Activated CD4-positive, CD25-positive, alpha-beta regulatory T cell (primary cell): ENCODE measurements at places on chromosomes 2 and 18.

GRCh38 chr18:3857544-3857943 lies 407.6 kb downstream of the TGIF1 start:
- no peak for DNase-seq

GRCh38 chr18:48926420-48926857 lies 24.3 kb downstream of the SMAD7 start:
- DNase-seq: no peak

DNA sequence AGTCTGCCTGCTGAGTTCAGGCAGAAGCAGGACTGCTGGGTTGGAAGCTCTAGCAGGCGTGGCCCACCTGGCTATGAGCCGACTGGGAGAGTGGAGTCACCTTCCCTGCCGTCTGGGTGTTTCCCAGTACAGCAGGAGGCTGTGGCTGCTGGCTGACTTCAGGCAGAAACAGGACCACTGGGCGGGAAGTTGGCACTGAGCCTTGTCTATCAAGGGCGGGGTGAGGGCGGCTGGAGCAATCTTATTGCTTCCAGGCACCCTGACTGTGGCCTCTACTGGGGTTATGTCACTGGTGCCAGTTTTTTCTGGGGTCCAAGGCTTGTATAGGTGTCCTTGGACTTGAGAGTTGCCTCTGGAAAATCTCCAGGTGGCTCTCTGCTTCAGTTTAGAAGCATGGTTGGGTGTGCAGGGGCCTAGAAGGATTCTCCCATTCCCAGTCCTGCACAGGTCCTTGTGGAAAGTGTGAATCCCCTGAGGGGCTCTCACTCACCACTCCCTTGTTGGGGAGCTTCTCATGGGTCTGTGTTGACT lies 30.5 kb downstream of the LTBP1 start:
- no peak for DNase-seq

DNA sequence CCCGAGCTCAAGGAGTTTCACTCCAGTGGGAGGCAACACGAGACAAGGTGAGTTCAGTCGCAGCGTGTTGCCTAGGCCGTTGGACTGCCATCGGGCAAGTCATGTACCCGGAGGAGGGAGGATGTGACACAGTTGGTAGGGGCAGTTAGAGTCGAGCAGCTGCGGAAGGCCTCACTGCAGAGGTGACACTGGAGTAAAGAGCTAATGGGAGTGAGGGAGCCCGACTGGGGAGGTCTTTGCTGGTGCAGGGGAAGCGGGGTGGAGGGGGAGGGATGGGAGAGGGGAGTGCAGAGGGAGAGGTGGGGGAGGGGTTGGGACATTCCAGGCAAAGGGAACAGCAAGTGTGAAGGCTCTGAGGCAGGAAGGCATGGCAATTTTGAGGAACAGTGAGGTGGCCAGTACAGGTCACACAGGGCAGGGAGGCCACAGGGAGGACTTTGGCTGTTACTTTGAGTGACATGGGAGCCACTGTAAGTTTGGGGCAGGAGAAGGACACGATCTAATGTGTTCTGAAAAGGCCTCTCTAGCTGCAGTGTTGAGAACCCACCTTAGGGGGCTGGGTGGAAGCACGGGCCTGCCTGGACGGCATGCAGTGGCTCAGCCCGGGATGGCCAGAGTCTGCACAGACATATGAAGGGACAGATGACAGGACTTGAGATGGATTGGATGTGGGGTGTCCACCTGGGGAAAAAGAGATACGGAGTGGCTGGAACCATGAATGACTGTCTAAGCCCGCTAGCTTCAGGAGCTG lies 61.1 kb downstream of the KCNF1 start:
- no peak for DNase-seq

GRCh38 chr18:55485666-55486065 lies 102.3 kb downstream of the TCF4 start:
- DNase-seq: no peak

DNA sequence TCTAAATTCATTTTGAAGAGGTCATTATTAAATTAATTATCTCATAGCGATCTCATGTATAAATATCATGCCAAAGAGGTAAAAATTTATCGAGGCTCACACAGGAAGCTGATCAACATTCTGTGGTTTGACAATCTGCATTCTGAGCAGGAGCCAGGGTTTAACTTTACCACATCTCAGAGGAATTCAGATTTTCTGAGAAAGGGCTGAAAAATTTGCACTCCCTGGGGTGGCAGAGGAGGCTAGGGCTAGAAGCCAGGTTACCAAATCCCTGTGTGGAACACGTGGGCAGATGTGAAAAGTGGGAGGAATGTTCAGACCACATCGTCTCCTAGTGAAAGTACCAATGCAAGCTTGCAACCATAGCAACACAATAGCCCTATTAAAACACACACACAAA lies 63.5 kb upstream of the CTLA4 start:
- no peak for DNase-seq

GRCh38 chr18:46148810-46149209 lies 44.6 kb downstream of the HAUS1 start:
- peak; percentile 3 for DNase-seq

- DNase-seq: no peak
Observed at GRCh38 chr2:152407204-152407721, 72.3 kb downstream of the FMNL2 start.

DNA sequence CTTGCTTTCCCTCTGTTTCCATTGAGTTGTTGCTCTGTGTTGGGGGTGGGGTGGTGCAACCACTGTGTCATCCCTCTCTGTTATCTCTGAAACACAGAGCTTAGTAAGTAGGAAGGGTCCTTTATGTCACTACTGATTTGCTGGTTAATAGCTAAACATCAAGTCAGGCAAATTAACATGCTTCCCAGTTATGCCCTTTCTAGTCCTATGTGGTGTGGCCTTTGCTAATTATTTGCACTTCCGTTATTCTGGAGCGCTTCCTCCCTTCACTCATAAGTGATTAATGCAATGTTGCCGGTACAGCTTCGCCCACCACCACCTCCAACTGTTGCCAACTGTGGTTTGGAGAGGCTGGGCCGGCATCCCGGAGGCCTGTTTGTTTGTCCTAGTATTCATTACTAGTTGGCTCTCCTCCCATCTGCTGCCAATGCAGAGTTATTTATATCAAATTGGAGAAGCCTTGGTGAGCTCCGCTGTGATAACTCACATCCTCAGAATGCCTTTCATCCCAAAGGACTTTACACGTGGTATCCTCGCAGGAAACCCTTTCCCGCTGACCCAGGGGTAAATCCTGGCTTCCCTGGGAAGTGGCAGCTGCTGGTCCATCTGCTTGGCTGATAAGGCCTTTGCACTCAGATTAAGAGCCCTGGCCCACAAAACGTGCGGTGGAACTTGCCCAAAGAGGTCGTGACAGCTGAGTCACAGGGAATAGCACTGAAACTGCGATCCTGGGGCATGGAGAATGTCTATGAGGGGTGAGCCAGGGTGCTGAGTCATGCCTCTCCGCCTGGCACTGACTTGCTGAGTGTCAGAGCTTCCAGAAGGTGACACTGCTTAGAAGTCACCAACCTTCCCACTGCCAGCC lies 72.0 kb upstream of the ZCCHC2 start:
- DNase-seq: no peak

GRCh38 chr2:36356298-36356989 lies 866 bp downstream of the CRIM1 start:
- DNase-seq: no peak

DNA sequence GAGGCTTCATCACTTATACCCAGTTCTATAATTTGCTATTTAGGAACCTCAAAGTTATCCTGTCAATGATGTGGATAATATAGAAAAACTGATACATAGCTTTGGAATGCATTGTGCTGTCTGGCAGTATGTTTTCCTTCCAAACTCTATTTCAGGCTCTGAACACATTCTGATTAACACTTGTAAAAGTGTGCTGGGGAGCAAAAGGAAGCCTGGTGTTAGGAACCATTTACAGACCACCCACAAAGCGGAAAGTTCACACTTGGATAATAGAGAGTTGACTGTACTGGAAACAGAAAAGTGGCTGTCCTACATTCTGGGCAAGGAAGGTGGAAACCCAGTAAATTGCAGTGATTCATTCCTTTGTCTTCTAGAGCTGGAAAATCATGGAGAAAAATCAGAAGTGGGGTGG lies 114.5 kb upstream of the ZFP36L2 start:
- DNase-seq: no peak

DNA sequence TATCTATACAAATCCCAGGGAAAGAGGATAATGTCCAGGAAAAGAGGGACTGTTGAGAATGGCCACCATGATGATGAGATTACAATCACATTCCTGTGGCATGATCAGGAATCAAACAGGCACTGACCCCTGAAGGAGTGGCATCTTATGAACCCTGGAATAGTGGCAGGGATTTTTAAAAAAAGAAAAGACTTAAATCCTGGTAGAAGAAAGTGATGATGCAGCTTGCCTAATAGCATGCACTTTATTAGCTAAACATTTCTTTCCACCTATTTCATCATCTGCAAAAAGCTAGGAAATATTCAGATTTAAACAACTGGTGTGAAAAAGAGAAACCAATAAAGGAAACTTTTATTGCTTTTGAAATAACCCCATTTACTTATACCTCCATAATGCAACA lies 87.2 kb upstream of the FSHR start:
- no peak for DNase-seq

DNA sequence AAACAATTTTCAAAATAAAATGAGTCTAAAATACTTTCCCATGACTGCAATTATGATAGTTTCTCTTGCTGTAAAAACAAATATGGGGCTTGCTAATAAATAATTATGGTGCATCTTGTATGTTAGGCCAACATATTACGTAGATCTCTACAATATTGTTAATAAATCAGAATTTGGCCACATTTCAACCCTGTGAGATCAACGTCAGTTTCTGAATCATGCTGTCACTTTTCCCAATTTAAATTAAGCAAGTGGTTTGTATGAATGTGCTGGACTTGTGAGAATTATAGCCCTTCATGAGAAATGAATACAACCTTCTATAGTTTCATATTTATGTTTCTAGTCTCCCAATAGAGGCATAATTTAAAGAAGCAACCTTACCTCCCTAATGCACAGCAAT lies 808.9 kb downstream of the SUCLG1 start:
- DNase-seq: no peak

GRCh38 chr2:30869988-30870387 lies 62.7 kb upstream of the CAPN13 start:
- DNase-seq: no peak

DNA sequence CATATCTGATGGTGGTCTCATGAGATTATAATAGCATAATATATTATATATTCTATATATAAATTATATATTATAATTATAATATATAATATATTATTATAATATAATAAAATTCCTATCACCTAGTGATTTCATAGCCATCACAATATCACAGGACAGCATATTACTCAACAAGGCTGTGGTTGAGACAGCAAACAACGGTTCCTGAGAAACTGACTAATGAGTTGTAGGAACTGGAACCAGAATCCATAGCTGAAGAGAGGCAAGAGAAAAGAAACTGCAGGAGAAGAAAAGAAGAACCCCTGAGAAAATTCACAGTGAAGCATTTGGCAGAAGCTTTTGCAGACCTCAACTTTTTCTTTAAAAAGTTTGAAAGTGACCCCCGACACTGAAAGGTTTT lies 84.0 kb downstream of the BCL2L11 start:
- DNase-seq: no peak

DNA sequence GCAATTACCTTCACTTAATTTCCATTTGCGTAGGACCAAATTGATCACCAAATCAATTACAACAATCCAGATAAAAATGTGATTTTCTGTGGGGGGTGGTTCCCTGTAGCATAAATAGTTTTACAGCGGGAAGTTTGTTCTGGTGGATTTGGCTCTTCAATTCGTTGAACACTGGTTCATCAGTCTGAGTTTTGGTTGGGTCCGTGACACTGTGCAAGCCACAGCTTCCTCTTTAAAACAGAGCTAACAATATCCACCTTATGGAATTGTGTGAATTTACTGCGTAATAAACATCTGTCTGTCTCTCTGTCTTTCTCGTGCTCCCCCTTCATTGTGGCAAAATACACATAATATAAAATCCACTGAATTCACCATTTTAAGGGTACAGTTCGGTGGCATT lies 310.8 kb downstream of the TGIF1 start:
- DNase-seq: no peak

GRCh38 chr2:43228321-43228751 lies 1.9 kb upstream of the ZFP36L2 start:
- no peak for DNase-seq

GRCh38 chr2:951224-952006 lies 766 bp downstream of the SNTG2 start:
- no peak for DNase-seq

DNA sequence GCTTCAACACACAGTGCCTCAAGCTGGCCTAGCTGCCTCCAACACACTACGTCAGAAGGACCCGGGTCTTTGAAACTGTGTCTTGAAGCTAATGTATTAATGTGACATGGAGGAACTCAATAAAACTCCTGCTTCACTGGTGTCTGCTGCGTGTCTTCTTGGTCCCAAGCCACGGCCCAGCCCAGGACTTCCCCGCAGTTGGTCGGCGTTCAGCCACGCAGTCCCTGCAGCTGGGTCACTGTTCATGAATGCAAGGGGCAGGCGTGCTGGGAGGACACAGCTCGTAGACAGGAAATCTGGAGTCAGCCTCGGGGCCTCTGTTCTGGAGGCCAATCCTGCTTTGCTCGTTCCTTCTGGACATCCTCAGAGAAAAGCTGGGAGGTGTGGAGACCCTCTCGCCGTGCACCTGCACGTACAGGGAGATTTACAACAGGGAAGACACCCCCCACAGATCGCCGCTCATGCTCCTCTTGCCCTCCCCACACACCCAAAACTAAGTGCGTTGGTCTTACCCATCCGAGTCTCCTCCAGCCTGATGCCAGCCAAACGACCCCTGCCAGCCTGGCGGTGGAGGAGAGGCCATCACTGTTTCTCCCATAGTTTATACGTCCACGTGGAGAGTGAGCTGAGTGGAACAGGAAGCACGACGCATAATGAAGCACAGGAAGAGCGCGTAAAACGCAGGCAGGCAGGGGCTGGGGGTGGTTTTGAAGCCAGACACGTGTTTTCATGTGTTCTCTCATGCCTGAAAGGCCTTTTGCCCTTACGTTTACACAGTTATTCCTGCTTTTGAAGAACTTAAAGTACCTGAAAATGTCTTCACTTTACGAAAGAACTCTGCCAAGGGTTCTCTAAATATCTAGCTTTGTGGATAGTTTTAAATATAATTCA lies 39.7 kb downstream of the ADI1 start:
- DNase-seq: no peak

DNA sequence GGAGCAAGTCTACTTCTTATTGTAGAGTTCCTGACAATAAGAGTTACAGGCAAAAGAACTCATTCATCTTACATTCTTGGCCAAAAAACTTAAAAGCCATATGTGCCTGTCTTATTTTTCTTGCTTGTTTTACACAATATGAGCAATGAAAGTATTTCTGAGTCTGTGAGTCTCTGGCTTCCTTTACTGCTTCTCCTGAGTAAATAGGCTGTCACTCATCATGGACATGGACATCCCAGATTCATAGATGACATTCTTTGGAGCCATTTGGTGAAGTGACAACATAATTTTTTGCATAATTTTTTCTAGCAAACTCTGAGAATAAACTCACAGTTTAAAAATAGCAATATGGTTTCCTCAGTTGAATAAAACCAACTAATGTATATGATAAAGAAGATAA lies 179.3 kb downstream of the SNTG2 start:
- DNase-seq: no peak
